ENCODE measurements at places on chromosomes 2 and 18. TPM values are rescaled to one million over a fixed set of nuclear protein-coding genes. Genes with fewer than 3 reads are reported as not detected.

The LAMA3 gene
- 8.0 TPM for total RNA-seq

The MYL1 gene
- total RNA-seq = not detected

The LYPD1 gene
- total RNA-seq = 58.1 TPM

The GKN1 gene
- total RNA-seq = not detected

The HOXD9 gene
- not detected for total RNA-seq

The NPHP1 gene
- total RNA-seq = 6.1 TPM

The IL37 gene
- total RNA-seq = not detected

The TEKT4 gene
- total RNA-seq = not detected

The CDKL4 gene
- 0.86 TPM for total RNA-seq
